WTC11 (cell line): ENCODE measurements at places on chromosomes 5 and 9.
A peak's percentile ranks its signal among the peaks of the same experiment; 100 is the strongest.

GRCh38 chr5:77266291-77266690 lies 55.8 kb downstream of the PDE8B start:
- DNase-seq = no peak

DNA sequence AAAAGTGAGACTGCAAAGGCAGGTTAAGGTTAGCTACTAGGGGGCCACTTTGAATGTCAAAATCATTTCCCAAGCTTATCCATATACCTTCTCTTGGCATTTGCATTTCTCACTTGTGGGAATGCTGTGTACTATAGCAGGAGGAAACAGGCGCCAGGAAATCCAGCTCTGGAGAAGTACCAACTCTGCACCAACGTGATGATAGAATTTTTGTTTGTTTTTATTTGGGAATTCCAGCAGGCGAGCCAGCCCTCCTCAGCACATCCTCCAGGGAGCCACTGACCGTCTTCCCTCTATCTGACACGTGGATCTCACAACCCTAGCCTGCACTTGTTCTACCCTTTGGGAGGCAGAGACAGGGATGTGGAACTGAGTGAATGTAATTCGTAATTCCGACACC lies 318.0 kb downstream of the ACTL7B start:
- no peak for DNase-seq

- peak; percentile 18 for DNase-seq
These were observed 757.4 kb downstream of the PTPRD start for GRCh38 chr9:9855177-9856078.

GRCh38 chr5:131952301-131952857 lies 6.9 kb upstream of the MEIKIN start:
- DNase-seq = no peak
